Activated CD4-positive, alpha-beta T cell treated with anti-CD3 and anti-CD28 coated beads, Interleukin-2, amount 50 U/mL, for 24 hours (primary cell): ENCODE measurements at places on chromosomes 3 and 15.

GRCh38 chr3:156211583-156211982 is 91.2 kb downstream of the KCNAB1 start:
- DNase-seq: no peak

DNA sequence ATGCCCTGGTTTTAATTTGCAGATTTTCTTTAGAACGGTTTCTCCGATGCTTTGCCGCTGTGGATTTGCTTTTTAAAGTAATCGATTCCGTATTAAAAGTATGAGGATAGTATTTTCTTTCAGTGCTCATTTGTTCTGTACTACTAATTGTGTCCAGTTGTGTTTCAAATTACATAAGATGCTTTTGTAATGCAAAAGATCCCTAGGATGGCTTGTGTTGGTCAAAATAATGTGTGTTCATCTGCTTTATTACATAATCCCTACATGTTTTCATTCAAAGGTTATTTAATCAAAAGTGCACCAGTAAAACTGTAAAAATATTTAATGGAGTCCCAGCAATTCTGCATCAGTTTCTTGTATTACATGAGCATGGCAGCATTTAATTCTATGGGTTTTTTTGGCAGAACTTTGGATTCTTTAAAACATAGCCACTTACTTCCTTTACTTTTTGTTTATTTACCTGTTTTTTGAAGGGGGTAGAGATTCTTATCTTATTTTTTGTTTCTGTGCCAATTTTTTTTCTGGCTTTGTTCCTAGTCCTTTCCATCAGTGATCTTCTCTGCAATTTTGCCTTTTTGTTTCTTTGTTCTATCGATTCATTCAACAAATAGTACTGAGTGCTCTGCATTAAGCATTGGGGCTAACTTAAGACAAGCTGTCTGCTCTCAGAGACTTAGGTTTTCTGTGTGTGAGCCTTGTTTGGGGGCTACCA is 352.8 kb downstream of the LRTM1 start:
- no peak for DNase-seq

GRCh38 chr15:60423537-60423936 is 25.8 kb upstream of the ANXA2 start:
- DNase-seq: no peak

DNA sequence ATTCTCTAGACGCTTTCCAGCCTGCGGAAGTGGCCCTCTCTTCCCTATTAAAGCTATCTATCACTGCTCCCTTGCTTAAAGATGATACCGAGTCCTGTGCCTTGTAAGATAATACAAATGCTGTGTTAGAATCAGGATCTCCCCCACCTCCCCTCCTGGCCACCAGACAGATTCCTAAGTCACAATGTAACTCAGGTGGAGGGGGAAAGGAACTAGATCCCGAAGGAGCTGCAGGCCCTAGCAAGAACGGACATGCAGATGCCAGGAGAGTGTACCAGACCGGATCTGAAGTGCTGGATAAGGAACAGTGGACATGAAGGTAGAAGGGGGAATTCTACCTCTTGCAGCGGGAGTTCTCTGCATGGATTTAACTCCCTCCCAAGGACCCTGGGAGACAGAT is 230.7 kb upstream of the LYSMD4 start:
- no peak for DNase-seq

DNA sequence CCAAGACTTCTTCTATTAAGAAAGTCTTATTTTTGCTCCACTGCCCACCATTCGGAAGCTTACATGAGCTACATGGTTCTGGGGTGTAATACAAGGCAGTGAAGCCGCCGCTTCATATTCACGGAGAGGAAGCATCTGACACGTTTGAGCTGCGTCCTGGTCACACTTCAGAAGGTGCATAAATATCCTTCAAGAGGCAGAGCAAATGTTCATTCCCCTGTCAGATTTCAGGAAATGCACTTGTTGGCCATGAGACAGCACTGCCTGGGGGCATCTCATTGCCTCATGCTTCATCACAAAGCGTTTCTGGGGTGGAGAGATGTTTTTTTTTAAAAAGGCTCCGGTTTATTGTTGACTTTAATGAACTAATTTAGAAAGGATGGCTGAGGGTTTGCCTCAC is 119.9 kb downstream of the CADPS start:
- no peak for DNase-seq

DNA sequence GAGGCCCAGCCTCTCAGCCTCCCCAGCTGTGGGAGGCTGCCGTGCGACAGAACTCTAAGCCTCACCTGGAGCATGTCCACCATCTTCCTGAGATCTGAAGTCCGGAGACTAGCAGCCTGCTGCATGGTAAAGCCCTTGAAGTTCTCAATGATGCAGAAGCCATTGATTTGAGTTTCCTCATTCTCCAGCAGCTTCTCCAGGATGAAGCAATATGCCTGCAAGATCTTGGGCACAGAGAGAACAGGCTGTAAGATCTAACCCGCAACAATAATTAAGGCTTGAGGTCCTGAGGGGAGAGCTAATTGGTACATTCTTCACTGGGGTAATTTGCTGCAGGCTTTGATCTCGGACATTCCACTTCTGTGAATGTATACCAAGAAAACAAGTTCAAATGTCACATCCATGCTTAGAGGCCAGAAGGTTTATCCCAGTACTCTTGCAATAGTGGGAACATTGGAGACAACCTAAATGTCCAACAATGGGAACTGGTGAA is 9.7 kb downstream of the RLBP1 start:
- DNase-seq: no peak

GRCh38 chr3:58962816-58963215 is 87.0 kb downstream of the CFAP20DC start:
- DNase-seq: no peak

- DNase-seq: no peak
Measured at GRCh38 chr15:76359152-76359551, 22.6 kb downstream of the ISL2 start.

DNA sequence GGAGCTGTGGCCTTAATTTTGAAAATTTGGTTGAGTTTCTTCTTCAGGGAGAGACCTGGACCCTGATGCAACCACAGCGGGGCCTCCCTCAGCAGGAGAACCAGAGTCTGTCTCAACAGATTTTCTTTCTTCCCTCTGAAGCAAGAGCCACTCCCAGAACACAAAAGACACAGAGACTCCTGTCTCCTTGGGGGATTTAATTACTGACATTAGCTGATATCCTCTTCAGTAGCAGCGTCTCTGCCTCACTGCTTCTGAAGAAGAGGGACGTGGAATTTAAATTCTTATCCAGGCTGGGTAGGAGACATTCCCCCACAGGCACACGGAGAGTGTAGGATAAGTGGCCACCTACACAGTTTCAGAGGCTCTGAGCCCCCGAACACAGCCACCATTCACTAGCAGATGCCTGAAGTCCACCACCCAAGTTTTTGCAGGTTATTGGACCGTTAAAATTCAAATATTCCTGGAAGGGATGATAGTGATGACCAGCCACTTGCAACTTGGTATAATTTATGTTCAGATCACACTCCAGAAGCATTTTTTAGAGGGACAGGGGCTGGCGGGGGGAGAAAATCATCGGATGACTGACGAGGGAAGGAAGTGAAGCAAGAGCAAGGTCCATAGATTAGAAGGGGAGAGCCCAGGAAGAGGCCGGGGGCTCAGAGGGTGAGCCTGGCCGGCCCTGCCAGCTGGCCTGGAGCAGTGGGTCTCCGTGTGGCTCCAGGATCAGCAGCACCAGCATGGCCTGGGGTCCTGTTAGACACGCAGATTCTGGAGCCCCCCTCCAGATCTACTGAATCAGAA is 109.7 kb downstream of the BDH1 start:
- DNase-seq: no peak

- no peak for DNase-seq
Measured at GRCh38 chr3:141457624-141458236, 29.1 kb upstream of the RASA2 start.

- DNase-seq: no peak
Measured at GRCh38 chr3:85244091-85244490, 285.3 kb downstream of the CADM2 start.

DNA sequence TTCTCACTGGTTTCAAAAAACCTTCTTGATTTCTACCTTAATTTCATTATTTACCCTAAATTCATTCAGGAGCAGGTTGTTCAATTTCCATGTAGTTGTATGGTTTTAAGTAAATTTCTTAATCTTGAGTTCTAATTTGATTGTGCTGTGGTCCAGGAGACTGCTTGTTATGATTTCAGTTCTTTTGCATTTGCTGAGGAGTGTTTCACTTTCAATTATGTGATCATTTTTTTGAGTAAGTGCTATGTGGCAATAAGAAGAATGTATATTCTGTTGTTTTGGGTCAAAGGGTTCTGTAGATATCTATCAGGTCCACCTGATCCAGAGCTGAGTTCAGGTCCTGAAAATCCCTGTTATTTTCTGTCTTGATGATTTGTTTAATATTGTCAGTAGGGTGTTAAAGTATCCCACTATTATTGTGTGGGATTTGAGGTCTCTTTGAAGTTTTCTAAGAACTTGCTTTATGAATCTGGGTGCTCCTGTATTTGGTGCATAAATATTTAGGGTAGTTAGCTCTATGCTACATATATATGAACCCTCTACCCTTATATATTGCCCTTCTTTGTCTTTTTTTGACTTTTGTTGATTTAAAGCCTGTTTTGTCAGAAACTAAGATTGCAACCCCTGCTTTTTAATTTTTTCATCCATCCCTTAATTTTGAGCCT is 158.4 kb upstream of the TPRG1 start:
- no peak for DNase-seq

- no peak for DNase-seq
Measured at GRCh38 chr15:56835718-56836171, 82.7 kb upstream of the TCF12 start.

DNA sequence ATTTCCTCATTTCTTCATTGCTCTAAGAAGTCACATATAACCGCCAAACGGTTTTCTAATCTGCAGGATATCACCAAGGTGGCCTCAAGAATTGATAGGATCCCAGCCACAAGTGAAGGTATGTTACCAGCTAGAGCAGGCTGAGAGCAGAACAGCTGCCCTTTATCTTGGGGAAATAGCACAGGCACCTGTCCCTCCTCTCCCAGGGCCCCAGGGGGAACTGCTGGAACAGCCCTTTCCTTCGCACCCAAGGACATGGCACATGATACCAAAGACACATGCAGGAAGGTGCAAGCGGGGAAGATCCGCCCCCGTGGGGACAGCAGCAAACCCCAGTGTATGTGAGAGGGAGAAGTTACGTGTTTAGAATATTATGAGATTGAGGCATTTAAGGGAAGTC is 35.3 kb downstream of the HOMER2 start:
- no peak for DNase-seq

DNA sequence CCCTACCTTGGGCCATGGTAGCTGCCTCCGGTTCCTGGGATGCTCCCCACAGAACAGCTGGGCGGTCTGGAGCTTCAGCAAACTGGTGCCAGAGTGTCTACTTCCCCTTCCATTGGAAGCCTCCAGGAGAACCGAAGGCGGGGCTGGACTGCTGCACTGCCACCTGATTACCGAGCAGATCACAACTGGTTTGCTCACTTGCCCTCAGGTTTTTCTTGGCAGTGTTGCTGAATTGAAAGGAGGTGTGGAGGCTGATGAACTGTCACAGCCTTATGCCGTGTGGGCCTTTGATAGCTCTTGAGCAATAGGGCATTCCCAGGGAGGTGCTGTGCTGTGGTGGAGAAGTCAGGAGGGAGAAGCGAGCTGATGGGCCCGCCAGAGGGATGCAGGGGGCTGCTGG is at the start of gene TGM5:
TSS of gene TGM5 (minus strand) at position 95 of the 400 bp plus-strand sequence. CDS start at position 16, 79 bp downstream.
- no peak for DNase-seq

DNA sequence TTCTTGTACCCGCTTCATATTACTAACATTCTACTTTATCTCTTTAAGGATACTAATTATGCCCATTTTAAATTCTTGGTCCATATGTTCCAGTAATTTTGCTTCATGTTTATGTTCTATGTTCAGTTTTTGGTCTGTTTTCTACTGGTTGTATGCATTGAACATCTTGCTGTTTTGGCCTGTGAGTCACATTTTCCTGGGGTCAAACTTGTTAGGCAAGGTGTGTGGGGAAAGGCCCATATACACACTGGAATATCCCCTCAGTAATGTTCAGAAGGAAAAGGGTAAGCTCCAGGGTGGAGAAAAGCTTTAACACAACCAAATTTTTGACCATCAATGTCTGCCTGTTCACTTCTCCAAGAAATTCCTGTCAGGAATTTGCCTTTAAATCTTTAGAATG is 337.7 kb downstream of the SLC9A9 start:
- no peak for DNase-seq

DNA sequence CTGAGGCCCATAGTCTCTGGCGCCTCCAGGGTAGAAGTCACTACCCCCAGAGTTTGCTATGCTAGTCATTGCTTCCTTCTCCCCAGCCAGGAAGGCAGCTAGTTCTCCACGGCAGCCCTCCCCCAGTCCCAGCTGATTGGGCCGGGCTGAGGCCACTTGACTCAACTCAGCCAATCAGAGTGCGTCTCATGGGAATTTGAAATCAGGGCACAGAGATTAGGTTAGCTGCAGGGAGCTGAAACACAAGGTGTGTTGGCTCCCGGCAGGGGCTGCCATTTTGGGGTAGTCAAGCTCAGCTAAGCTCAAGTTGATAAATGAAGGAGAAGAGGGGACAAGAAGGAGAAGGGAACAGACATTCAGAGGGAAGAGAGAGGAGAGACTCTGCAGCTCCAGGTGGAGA is 32.8 kb downstream of the LINGO1 start:
- no peak for DNase-seq

DNA sequence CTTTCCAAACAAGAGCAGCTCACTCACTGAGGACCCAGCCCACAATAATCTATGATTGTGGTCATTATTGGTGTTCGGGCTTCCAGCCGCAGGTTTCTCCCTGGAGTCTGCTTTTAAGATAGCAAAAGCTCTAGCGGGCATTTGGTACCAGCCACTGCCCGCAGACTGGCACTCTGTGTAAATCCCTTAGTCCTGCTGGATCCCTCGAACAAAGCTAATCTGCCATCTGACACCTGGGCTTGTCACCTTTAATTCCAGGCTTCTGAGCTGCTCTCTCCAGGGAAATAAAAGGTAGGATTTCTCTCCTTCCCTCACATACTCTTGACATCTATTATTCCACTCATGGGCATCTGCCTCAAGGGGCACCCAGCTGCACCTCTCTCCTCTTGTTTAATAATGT is 158.7 kb downstream of the PDCD6IP start:
- no peak for DNase-seq

- DNase-seq: no peak
Measured at GRCh38 chr3:67437090-67437489, 217.3 kb downstream of the SUCLG2 start.

GRCh38 chr3:25587975-25588374 is 76.7 kb downstream of the TOP2B start:
- DNase-seq: no peak

GRCh38 chr15:52220251-52220650 is 29.1 kb upstream of the GNB5 start:
- DNase-seq: no peak
